Hindlimb muscle (tissue), 1 donor: ENCODE measurements at places on chromosomes 13 and 19. TPM values are rescaled to one million over a fixed set of nuclear protein-coding genes. Genes with fewer than 3 reads are reported as not detected.

GRCh38 chr13:97373787-97374186 is 60.2 kb upstream of the RAP2A start:
- DNase-seq = no peak

DLEU7 gene
- polyA plus RNA-seq = 0.50 TPM

SELENOV gene
- not detected for polyA plus RNA-seq

GRCh38 chr13:66914155-66914554 is 316.0 kb downstream of the PCDH9 start:
- DNase-seq = no peak

NLRP9 gene
- not detected for polyA plus RNA-seq

CFAP97D2 gene
- not detected for polyA plus RNA-seq
